ENCODE measurements at places on chromosomes 11 and 22. TPM values are rescaled to one million over a fixed set of nuclear protein-coding genes. Genes with fewer than 3 reads are reported as not detected.
A peak's percentile ranks its signal among the peaks of the same experiment; 100 is the strongest.

- peaks cover 9% of the 10 kb centered on the region for H3K4me1 ChIP-seq
- peaks cover 21% of the 10 kb centered on the region for H3K36me3 ChIP-seq
- H3K4me3 ChIP-seq, result no peak overlapping the region
- no peaks in the 10 kb centered on the region for H3K27me3 ChIP-seq
- no peak for DNase-seq
Measured at GRCh38 chr11:75850787-75851186, 35.8 kb downstream of the UVRAG start.

- no peak for DNase-seq
- no peaks in the 10 kb centered on the region for H3K36me3 ChIP-seq
- peaks cover 10% of the 10 kb centered on the region for H3K27me3 ChIP-seq
- H3K4me1 ChIP-seq, result peaks cover 8% of the 10 kb centered on the region
- no peak overlapping the region for H3K27ac ChIP-seq
Measured at GRCh38 chr11:32310214-32310601, 125.1 kb downstream of the WT1 start.

- H3K27me3 ChIP-seq, result no peaks in the 10 kb centered on the region
- no peak overlapping the region for H3K27ac ChIP-seq
- no peak for DNase-seq
Measured at GRCh38 chr11:127710831-127711230, 710.3 kb upstream of the KIRREL3 start.

- H3K36me3 ChIP-seq, result peaks cover 18% of the 10 kb centered on the region
- no peak for DNase-seq
- no peaks in the 10 kb centered on the region for H3K27me3 ChIP-seq
- H3K27ac ChIP-seq, result no peak overlapping the region
- H3K4me3 ChIP-seq, result no peak overlapping the region
- peaks cover 21% of the 10 kb centered on the region for H3K4me1 ChIP-seq
Measured at GRCh38 chr11:124778281-124778680, 16.2 kb upstream of the ESAM start.

DNA sequence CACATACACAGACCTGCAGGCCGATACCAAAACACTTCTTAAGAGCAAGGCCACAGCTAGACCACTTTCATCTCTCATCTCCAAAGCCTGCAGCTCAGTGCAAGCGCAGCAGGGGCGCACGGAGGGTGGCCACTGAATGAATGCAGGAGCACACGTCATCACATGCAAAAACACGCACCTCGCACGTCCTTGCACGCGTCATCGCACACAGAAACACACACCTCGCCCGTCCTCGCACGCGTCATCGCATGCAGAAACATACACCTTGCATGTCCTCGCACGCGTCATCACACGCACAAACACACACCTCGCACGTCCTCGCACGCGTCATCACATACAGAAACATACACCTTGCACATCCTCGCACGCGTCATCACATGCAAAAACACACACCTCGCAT lies 17.2 kb downstream of the IGSF9B start:
- H3K27ac ChIP-seq, result no peak overlapping the region
- no peak overlapping the region for H3K4me3 ChIP-seq

DNA sequence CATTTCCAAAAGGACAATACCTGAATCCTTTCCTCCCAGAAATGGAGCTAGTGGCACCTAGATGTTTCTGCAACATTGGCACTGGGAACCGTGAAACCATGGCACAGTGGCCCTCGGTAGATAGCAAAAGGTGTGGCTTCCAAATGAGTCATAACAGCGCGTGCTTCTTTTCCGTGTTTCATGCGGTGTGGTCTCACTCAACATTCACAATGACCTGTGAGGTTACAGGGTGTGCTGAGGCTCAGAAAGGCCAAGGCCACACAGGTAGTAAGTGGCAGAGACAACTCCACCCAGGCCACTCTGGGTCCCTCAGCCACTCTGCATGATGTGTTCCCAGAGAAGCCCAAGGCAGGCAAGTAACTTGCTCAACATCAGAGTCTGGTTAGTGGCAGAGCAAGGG lies 67.4 kb downstream of the TP53I11 start:
- no peak overlapping the region for H3K27ac ChIP-seq
- H3K36me3 ChIP-seq, result no peaks in the 10 kb centered on the region
- H3K4me1 ChIP-seq, result peaks cover 2% of the 10 kb centered on the region

DNA sequence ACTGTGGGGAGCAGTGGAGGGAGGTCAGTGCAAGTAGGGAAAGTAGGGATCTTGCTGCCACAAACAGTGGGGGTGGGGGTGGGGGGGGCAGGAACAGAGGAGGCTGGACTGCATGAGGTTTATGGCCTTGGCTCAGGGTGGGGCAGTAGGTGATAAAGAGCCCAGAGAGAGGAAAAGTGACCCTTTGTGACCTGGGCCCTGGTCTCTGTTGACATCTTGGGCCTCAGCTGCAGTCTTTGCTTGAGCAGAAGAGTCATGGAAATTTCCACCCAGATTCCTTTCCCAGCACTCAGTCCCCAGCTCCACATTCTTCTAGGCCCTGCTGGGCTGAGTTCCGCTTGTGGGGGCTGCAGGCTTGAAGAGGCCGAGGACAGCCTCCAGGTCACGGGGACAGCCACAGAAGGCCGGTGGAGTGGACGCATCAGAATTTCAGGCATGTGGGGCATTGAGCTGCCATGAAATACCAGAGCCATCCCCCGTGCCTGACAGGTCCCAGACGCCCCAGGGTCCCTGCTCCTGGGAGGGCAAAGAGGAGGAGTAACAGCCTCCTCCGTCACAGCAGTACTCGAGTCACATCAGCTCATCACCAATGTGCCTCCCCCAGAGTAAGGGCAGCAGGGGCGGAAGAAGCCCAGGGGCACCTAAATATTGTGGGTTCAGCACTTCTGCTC lies 9.7 kb upstream of the MALAT1 start:
- no peak for DNase-seq
- no peak overlapping the region for H3K4me3 ChIP-seq
- H3K27me3 ChIP-seq, result no peaks in the 10 kb centered on the region
- H3K36me3 ChIP-seq, result no peaks in the 10 kb centered on the region

DNA sequence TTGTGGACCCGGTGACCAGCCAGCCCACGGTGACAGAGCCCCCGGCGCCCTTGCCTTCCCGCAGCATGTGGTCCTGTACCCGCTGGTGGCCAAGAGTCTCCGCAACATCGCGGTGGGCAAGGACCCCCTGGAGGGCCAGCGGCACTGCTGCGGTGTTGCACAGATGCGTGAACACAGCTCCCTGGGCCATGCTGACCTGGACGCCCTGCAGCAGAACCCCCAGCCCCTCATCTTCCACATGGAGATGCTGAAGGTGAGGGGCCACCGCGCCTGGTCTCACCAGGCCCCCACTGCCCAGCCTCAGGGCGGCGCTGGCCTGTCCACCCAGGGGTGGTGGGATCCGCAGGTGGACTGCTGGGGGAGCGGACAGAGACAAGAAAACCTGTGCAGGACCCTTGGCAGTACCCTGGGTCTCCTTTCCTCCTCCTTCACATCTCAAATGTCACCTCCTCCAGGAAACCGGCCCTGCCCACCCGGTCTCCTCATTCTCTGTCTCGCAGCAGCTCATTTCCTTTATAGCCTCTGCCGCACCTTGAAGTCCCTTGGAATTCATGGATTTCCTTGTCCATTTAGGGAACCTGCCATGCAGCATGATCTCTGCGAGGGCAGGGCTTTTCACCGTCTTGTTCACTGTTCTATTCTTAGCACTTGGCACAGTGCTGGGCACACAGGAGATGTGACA lies 6.5 kb downstream of the AIP start:
- H3K27me3 ChIP-seq, result no peaks in the 10 kb centered on the region
- H3K36me3 ChIP-seq, result peaks cover 41% of the 10 kb centered on the region
- H3K4me3 ChIP-seq, result peak overlapping the region; percentile 7
- no peak for DNase-seq
- H3K4me1 ChIP-seq, result peaks cover 47% of the 10 kb centered on the region

- no peak for DNase-seq
- peaks cover 3% of the 10 kb centered on the region for H3K36me3 ChIP-seq
- no peak overlapping the region for H3K27ac ChIP-seq
- no peak overlapping the region for H3K4me3 ChIP-seq
- H3K4me1 ChIP-seq, result peaks cover 26% of the 10 kb centered on the region
- H3K27me3 ChIP-seq, result no peaks in the 10 kb centered on the region
Measured at GRCh38 chr22:25382762-25383161, 163.3 kb downstream of the CRYBB2 start.

DNA sequence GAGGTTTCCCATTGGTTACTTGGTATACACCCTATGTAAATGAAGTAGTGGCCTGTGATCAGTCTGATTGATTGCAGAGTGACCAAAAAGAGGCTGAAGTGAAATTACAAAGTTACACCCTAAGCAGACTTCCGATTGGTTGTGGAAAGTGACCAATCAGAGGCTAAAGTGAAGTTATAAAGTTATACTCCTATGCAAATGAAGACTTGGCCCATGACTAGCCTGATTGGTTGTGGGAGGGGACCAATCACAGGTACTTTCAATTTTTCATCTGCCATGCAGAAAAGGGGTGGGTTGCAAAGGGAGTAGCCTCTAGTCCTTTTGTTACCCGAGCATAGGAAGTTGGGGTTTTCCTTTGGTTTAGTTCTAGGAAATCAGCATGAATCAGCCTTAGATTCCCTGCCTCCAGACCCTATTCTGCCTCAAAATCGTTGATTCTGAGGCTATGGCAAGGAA lies 18.1 kb upstream of the CSTF3 start:
- peaks cover 15% of the 10 kb centered on the region for H3K4me1 ChIP-seq
- no peak overlapping the region for H3K4me3 ChIP-seq
- no peaks in the 10 kb centered on the region for H3K27me3 ChIP-seq

GRCh38 chr11:32379719-32380118 lies 55.6 kb downstream of the WT1 start:
- no peak overlapping the region for H3K4me3 ChIP-seq
- H3K27me3 ChIP-seq, result peaks cover 9% of the 10 kb centered on the region
- H3K4me1 ChIP-seq, result no peaks in the 10 kb centered on the region
- H3K27ac ChIP-seq, result no peak overlapping the region
- no peaks in the 10 kb centered on the region for H3K36me3 ChIP-seq

GRCh38 chr22:39383841-39384625 lies 15.5 kb upstream of the TAB1 start:
- peak overlapping the region; percentile 13 for H3K27ac ChIP-seq
- peaks cover 15% of the 10 kb centered on the region for H3K4me1 ChIP-seq
- H3K4me3 ChIP-seq, result no peak overlapping the region

- no peak for DNase-seq
- H3K27ac ChIP-seq, result no peak overlapping the region
- H3K36me3 ChIP-seq, result no peaks in the 10 kb centered on the region
- no peak overlapping the region for H3K4me3 ChIP-seq
- peaks cover 4% of the 10 kb centered on the region for H3K27me3 ChIP-seq
Measured at GRCh38 chr11:82239498-82239897, 494.2 kb downstream of the FAM181B start.

GRCh38 chr22:45758603-45759002 lies 87.0 kb downstream of the ATXN10 start:
- DNase-seq, result no peak
- H3K27ac ChIP-seq, result no peak overlapping the region
- no peaks in the 10 kb centered on the region for H3K4me1 ChIP-seq
- no peaks in the 10 kb centered on the region for H3K27me3 ChIP-seq
- H3K36me3 ChIP-seq, result peaks cover 6% of the 10 kb centered on the region

DNA sequence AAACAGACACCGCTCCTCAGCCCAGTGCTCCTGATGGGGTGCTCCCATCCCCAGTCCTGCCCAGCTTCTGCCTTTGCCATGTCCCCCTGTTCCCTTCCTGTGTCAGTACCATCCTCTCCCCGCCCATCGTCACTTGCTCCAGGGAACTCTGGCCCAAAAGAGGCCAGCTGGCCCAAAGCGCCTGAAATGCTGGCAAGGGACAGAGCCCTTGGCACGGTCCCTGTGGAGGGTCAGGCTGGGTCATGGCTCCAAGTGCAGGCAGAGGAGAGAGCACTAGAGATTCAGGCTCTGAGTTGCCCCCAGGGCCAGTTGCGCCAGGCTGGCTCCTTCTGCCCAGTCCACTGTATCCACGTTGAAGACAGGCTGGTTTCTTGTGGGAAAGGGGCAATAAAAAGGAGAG lies 8.4 kb upstream of the HDHD5 start:
- H3K36me3 ChIP-seq, result no peaks in the 10 kb centered on the region
- no peak overlapping the region for H3K4me3 ChIP-seq
- no peak for DNase-seq
- H3K27ac ChIP-seq, result no peak overlapping the region

DNA sequence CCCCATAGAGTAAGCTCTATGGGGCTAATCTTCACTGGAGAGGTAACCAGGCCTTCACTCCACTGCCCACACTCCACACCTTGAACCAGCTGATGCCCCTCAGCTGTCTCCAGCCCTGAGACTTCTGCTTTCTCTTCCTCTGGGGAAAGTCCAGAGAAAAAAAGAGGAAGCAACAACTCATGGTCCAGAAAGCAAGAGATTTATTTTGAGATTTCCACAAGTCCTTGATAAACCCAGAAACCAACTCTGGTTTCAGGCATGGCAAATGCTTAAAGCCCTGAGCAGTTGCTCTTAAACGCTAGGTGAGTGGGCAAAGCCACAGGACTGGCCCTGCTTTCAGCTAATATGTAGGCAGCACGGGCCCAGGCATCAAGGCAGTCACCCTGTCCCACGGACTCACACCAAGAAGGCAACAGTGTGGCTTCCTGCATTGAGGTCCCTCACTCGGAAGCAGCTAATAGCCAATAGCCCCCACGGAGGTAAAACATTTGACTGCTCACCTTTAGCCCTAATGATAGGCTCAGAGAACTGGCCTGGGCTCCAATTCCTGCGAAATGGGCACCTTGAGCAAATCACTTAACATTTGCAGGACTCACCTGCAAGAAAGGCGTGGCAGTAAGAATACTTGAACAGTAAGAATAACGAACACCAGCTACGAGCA lies 4.3 kb downstream of the CYB561A3 start:
- peaks cover 16% of the 10 kb centered on the region for H3K36me3 ChIP-seq
- H3K27ac ChIP-seq, result peak overlapping the region; percentile 30
- DNase-seq, result no peak

DNA sequence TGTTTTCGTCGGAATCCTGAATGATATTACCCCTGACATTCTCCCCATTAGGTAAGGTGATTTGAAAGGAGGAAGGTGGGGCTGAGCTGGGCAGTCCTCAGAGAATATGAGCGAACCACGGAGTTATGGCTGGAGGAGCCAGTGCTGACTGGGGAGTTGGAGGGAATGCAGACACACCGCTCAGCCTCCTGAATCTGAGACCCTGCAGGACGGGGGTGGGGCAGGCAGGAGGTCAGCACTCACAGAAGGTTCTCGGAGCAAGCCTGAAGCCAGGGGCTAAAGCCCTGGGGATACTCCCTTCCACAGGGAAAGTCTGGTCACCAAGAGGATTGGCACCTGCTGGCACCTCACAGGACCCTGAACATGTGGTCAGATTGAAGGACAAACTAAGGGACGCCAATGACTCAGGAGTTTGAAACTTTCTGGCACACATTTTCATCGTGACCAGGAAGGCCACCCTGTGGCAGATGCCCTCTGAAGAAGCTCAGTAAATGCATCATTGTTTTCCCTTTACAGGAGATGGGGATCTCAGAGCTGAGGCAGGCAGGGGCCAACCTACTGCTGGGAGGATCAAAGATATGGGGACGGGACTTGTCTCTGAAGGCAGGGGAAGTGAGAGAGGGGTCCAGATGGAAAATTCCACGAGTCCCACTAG lies 26.9 kb upstream of the FCHSD2 start:
- H3K4me1 ChIP-seq, result no peaks in the 10 kb centered on the region
- no peaks in the 10 kb centered on the region for H3K27me3 ChIP-seq
- H3K36me3 ChIP-seq, result no peaks in the 10 kb centered on the region
- no peak overlapping the region for H3K4me3 ChIP-seq
- H3K27ac ChIP-seq, result no peak overlapping the region

The UBQLNL gene
- not detected for total RNA-seq

The CHADL gene
- 0.39 TPM for total RNA-seq

The APOC3 gene
- not detected for total RNA-seq

The SCT gene
- total RNA-seq, result not detected

The LMO2 gene
- 0.14 TPM for total RNA-seq

The OR2D2 gene
- not detected for total RNA-seq

The GUCY1A2 gene
- total RNA-seq, result not detected

Measured in activated naive CD8-positive, alpha-beta T cell treated with anti-CD3 and anti-CD28 coated beads for 36 hours (primary cell).